ENCODE measurements at places on chromosomes 2 and 18. TPM values are rescaled to one million over a fixed set of nuclear protein-coding genes. Genes with fewer than 3 reads are reported as not detected.

KATNAL2 gene
- total RNA-seq = 7.7 TPM

DNA sequence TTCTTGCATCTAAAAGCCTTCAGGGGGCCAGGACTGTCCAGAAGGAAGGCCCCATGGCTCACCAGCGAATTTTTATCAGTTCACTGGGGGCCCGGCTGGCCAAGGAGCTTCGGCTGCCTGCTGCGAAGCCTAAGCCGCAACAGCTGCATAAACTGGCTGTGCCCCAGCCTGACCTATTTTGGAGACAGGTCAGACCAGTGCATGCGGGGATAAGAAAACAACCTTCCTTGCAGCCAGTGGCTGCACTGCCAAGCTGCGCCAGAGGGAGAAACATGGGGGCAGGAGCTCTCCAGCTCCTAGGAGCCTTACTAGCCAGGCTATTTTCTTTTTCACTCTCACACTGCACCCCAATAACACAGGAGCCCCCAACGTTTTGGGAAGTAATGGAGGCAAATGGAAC, 15.2 kb downstream of the PAX3 start:
- peak; percentile 70 for DNase-seq

DNA sequence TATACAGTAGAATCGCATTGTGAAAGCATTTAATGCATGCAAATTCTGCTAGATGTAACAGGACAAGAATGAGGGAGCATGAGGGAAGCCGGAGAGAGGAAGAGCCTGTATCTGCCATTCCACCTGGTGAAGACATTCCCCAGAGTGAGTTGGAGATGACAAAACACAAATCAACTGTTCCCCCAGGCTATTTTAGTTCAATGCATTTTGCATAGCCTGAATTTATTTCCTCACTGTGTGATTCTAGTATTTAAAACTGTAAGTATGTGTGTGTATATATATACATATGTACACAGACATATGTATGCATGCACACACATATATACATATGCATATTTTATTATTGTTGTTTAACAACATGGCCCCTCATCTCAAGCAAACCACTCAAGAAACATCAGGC, 54.7 kb downstream of the CCDC68 start:
- no peak for DNase-seq

GRCh38 chr2:222732489-222733178, 61.2 kb downstream of the MOGAT1 start:
- DNase-seq = no peak

GRCh38 chr18:42508683-42509296, 553.8 kb downstream of the PIK3C3 start:
- DNase-seq = no peak

BOK gene
- total RNA-seq = 33.4 TPM

DNA sequence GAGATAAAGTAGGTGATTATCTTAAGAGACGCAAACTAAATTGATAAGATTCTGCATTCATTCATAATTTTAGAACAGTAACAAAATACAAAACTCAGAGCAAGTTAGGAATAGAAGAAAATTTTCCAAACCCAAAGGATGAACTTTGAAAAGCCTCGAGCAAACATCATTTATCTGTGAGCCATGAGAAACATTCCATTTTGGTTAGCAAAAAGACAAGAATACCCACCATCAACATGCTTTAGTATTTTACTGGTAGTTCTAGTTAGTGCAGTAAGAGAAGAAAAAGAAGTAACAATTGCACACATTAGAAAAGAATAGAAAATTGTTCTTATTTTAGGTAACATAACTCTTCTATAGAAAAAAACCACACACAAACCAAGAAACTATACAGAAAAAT, 291.3 kb upstream of the TCF4 start:
- no peak for DNase-seq

DNA sequence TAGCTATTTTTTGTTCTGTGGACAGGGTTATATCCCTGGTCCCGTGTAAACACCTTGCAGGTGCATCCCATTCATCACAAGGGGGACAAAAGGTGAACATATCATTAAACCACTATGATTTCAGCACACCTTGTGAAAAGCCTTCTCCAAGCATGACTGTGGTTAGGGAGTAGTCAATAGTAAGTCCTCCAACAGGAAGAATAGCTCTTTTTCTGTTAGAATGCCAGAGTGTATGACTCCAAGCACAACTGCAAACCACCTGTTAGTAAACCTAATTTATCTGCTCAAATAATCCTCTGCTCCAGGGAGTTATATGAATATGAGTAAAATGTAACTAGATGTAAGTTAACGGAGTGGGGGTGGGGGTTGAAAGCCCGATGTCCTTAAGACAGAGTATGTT, 240.5 kb downstream of the AGPS start:
- no peak for DNase-seq

ICOS gene
- not detected for total RNA-seq

B3GNT7 gene
- total RNA-seq = 89.4 TPM

GRCh38 chr2:108194409-108195132, 45.2 kb upstream of the SULT1C3 start:
- peak; percentile 16 for DNase-seq

Measured in GM23338 (cell line).